NCI-H2081 treated with DMSO at 0.1 percent for 48 hours (cell line): ENCODE measurements at places on chromosomes 3 and 15.

GRCh38 chr15:100284191-100284590, 57.6 kb downstream of the ADAMTS17 start:
- DNase-seq = no peak

DNA sequence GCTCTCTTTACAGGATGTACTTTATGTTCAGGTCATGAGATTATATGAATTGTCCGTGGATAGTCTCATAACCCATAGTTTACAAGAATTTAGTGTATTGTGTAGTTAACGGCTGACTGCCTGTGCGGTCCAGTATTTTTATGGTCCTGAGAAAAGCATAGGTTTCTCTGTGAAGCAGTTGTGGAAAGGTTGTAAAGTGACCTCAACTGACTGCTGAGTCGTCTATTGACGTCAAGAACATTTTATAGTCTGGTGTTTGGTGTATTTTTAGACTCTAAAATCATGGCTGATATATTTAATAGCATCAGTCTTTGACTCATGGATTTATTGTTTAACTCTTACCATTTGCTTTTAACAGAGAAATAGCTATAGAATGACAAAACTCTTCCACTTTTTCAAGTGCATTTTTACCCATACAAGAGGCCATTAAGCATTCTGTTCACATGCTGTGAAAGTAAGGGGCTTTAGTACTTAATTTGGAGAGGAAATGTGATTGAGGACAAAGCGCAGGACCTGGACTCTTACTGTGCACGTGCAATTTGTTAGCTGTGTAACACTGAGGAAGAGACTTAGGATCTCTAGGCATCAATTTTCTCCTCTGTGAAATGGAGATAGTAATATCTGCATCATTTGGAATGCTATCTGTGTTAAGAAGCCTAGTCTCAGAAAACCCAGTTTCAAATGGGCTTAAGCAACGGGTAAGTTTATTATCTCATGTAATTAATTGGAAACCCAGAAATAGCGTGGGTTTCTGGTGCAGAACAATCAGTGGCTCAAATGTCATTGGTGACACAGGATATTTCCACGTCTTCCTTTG, 240.8 kb downstream of the NFKBIZ start:
- no peak for DNase-seq

DNA sequence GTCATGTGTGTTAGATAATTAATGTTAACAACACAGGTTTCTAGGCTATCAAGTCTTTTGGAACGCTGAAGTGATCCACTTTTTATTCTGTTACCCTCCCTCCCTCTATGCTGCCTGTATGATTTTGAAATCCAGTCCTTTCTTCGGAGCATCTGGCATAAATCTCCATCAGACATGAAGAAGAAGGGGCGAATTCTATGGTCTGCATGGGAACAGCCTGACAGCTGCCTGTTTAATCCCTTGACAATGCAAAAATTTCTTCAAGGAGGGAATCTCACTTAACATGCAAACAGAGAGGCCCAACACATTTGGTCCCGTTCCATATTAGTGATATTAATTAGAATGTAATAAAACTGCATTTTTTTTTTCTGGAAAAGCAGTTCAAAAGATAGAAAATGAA, 145.2 kb downstream of the VGLL3 start:
- DNase-seq = no peak

DNA sequence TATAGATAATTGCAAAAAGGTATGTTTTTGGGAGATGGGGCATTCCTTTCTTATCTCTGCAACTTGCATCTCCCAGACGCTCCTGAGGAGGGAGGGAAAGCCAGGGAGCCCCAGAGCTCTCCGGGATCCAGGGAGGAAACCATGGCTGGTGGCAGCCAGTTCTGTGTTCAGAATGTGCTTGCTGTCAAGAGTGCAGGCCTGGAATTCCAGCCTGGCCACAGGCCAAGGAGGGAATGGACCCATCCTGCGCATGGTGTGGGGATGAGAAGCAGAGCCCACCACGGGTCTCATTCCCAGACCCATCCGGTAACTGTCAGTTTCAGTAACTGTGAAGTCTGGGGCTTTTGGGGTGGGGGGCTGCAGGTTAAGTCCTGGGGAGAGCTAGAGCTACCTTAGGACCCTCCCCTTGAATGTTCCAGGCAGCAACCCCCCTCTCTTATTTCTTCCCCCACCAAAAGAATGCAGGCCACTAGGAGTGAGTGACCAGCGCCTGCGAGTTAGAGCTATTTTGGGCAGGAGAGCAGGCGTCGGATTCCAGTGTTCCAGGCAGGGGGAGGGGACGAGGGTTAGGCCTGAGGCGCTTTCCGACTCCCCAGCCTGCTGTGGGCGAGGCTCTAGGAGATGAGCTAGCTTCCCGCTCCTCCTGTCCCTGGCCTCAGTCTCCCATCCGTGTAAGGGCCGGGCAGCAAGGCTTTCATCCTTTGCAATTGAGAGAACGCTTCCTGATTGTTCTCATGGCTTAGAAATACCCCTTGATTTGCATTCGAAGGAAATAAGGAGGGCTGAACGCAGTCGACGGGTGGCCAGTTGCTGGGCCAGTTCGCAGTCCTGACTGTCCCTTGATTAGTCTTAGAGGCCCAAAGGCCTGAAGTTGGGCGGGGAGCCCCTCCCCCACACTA, 781 bp upstream of the DAG1 start:
- no peak for DNase-seq

DNA sequence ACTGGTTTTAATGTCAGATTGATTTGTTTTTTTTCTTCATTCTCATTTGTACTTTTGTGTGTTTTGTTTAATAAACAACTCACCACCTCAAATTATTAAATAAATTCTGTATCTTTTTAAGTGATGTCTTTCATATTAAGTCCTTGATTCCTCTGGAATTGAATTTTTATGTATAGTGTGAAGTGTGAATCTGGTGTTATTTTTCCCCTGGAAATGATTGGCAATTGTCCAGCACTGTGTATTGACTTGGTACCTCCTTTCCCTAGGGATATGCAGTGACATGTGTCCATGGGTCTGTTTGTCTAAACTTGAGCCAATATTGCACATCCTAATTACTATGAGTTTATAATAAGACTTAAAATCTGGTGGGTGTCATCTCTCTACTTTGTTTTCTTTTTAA, 2.1 kb downstream of the RNU5B-1 start:
- no peak for DNase-seq
